ENCODE measurements at places on chromosomes 12 and 14. TPM values are rescaled to one million over a fixed set of nuclear protein-coding genes. Genes with fewer than 3 reads are reported as not detected.
A peak's percentile ranks its signal among the peaks of the same experiment; 100 is the strongest.

The SERPINA10 gene
- not detected for polyA plus RNA-seq

DNA sequence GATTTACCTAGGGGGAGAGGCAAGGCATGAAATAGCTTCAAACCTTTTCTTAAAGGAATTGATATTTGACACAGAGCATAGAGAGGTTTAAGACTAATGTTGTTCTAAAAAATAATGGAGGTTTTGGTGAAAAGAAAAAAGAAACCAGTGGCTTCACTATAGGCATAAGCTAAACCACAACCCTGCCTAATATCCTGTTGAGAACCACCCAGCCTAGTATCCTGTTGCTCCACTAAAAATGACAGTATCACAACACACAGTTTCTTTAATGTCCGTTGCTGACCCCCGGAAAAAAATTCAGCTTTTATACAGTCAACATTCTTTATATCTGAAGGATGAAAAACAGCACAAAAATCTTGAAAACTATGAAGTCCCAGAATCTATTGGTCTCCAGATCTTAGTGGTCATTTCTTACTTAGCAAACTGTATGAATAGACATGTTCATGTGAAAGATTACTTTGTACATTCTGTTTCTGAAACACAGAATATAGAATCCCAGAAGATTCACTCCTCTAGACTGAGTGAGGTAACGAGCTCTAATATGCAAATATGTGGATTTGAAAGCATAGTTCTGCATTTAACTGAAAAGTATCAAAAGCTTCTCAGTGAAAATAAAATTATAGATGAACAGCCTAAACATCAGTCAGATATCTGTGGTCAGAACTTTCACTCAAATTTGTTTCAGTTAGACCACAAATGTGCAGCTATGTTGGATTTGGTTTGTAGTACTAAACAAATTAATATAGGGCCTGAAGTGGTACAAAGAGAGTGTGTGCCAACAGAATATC is 40.5 kb downstream of the GALC start:
- DNase-seq = peak; percentile 13

The ARG2 gene
- polyA plus RNA-seq = 56.1 TPM

The GCH1 gene
- 45.7 TPM for polyA plus RNA-seq

Measured in small intestine (tissue), 16 donors.